Astrocyte of the cerebellum (primary cell): ENCODE measurements at places on chromosomes 5 and 9.
A peak's percentile ranks its signal among the peaks of the same experiment; 100 is the strongest.

- DNase-seq: no peak
These were observed 7.2 kb upstream of the ARRDC3 start for GRCh38 chr5:91390268-91390667.

GRCh38 chr5:107951309-107951708 is 280.6 kb upstream of the EFNA5 start:
- DNase-seq: no peak

DNA sequence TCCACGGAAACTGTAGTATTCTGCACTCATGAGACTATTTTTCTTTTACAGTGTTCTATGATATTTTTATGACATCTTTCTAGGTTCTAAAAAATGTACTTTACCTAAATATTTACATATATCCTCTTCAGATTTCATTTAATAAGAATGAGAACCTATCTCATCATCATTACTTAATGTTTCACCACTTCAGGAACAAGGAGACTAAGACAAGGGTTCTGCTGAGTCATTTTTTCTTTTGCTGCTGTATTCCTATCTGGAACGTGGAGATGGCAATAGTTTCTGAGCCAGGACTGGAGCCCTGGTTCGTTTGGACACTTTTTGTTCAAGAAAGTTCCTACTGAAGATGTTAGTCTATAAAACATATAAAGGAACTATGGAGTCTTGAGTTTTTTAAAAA is 258.2 kb upstream of the MAP3K1 start:
- DNase-seq: no peak

DNA sequence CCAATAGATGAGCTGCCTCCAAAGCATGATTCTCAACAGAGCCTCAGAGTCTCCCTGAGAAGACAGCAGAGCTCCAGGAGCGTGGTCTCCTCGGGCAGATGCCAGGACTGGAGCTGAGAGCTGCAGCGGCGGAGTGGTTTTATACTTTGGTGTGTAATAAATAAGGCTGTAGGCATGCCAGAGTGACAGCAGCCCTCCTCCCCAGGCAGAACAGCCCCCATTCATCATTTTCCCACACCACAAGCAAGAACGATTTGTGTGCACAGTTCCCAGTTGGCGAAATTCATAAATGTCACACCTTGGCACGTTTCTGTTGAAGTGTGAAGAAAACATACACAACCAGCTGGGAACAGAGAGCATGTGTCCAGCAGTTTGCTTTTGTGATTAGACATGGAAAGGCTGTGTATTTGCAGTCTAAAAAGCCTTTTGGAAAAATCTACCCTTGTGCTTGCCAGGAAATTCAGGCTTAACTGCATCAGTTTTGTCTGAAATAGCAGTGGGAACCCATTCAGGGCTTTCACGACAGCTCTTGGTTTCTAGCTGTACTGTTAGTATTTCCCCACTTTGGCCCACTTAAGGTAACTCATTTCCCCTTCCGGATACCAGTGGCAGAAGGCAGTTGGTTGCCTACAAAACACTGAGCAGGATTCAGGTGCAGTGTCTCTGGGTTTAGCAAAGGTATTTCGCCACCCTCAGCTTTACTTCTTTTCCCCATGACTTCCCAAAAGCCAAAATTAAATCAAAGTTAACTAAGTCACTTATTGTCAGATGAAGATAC is at the start of gene C1QTNF3:
Gene C1QTNF3 (minus strand): TSS at position 115 of the 778 bp plus-strand sequence. CDS start 88 bp downstream, at position 27.
- DNase-seq: peak; percentile 9

DNA sequence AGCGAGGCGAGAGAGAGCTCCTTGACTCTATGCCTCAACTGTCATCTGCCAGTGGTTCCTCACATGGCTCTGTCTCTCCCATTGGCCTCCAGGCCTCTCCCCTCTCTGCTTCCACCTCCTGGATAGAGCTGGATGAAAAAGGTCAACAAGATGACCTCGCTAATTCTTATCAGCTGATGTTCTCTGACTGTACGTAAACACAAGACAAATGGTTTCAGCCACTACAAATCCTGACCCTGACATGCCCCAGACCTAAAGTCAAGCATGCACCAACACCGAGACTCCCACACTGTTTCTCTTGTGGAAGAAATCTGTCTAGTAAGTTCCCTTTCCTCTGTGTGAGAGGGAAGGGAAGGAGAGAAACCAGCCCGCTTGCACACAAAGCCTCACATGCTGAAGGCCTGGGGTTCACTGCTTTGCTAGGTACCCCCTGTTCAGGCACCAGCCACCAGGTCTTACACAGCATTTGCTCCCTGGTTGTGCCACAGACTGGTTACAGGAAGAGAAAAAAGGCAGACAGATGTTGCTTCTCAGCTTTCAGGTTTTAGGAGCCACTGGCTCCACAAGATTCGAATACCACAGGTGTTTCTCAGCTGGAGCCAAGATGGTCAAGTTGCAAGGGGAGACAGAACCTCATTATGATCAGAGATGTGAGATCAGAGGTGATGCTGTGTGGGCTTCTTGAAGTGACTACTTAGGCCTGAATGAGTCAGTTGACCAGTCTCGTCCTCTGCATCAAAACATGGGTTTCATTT is 592.5 kb downstream of the CCDC171 start:
- DNase-seq: no peak

DNA sequence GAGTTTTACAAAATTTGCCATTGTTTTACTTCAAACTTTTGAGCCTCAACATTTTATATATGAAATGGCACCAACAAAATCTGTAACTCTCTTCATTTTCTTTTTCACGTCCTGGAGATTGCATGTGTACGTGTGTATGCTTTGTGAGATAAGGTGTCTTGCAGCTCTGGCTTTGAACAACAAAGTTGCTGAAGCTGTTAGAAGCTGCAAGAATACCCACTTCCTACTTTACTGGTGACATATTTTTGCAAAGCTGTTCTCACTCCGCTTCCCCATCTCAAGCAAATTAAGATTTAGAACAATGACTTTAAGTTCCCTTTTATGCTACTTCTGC is 41.8 kb downstream of the FYB1 start:
- DNase-seq: no peak

- DNase-seq: no peak
These were observed 1.5 kb downstream of the PIP5K1B start for GRCh38 chr9:68706363-68707201.

- no peak for DNase-seq
These were observed 246.9 kb downstream of the NR3C1 start for GRCh38 chr5:143156572-143156971.

DNA sequence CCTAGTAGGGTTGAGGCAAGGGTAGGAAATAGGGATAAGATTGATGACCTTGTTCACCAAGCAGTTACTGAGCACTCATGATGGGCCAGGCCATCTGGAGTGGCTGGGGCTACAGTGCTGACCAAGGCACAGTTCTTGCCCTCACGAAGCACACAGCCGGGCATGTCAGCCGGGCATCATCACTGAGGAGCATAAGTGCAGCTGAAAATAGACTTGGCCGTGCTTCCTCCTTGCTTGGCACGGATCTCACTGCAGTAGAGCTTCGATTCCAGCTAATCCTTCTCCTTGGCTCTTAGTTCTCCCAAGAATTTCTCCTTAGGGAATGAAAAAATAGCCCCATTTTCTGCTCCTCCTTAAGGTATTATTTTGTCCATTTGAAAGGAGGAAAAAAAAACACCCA is 116.6 kb downstream of the NMUR2 start:
- no peak for DNase-seq

- DNase-seq: peak; percentile 60
These were observed 66.9 kb upstream of the DNAH5 start for GRCh38 chr5:14011089-14012020.

GRCh38 chr9:76049341-76049740 is 158.9 kb downstream of the PCSK5 start:
- DNase-seq: no peak

DNA sequence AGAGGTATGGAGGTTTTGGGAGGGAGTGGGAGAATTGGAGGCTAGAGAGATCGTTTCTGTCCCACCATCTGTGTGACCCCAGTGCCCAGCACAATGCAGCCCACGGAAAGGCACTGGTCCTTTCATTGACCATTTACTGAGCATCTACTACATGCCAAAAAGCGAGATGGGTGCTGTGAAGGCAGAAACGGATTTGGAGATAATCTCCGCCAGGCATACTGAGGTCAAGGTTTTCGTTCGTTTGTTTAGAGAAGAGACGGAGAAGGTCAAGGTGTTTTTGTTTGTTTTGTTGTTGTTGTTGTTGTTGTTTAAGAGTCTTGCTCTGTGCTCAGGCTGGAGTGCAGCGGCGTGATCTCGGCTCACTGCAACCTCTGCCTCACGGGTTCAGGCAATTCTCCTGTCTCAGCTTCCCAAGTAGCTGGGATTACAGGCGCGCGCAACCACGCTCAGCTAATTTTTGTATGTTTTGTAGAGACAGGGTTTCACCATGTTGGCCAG is 593 bp upstream of the ZBTB43 start:
- no peak for DNase-seq

GRCh38 chr9:98228392-98229089 is 26.9 kb downstream of the TBC1D2 start:
- no peak for DNase-seq
